GM04504 (cell line): ENCODE measurements at places on chromosomes 2 and 18.

- DNase-seq: no peak
Observed at GRCh38 chr18:2104620-2105462, 466.5 kb downstream of the METTL4 start.

DNA sequence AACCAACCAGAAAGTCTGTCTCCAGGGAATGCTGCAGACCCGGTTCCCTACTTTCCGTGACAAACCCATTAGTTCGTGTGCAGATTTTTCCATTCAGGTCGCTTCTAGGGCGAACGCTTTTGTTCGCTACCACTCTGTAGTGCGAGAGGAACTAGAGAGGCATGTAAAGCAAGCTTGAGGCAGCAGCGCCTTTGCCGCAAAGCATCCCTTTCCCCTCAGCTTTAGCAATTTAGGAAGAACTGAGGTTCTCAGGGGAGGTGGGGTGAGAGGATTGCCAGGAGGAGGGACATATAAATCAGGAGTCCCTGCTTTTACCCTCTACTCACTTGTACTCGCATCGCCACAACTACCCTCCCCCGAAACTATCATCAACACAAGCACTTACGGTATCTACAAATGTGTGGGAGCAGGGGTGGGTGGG, 748 bp upstream of the ZNF804A start:
- DNase-seq: no peak

DNA sequence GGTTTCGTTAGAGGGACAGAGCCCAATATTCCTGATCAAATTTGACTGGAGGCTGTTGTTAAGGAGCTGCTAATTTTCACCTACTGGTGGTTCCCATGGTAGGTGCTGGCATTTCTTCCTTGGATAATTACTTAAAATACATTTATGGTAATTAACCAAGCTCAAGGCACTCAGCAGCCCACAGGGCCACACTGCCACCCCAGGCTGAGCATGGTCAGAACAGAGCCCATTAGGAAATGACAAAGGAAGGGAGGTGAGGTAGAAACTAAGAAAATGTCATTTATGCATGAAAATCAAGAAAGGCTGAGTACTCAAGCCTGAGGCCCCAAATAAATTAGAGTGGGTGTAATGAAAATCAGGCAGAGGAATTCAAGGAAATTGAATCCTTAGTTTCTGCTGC, 510.2 kb upstream of the GYPC start:
- DNase-seq: no peak

- no peak for DNase-seq
Observed at GRCh38 chr2:239179851-239180371, 220.9 kb downstream of the HDAC4 start.

- DNase-seq: no peak
Observed at GRCh38 chr2:216849987-216850386, 9.9 kb downstream of the TNP1 start.

DNA sequence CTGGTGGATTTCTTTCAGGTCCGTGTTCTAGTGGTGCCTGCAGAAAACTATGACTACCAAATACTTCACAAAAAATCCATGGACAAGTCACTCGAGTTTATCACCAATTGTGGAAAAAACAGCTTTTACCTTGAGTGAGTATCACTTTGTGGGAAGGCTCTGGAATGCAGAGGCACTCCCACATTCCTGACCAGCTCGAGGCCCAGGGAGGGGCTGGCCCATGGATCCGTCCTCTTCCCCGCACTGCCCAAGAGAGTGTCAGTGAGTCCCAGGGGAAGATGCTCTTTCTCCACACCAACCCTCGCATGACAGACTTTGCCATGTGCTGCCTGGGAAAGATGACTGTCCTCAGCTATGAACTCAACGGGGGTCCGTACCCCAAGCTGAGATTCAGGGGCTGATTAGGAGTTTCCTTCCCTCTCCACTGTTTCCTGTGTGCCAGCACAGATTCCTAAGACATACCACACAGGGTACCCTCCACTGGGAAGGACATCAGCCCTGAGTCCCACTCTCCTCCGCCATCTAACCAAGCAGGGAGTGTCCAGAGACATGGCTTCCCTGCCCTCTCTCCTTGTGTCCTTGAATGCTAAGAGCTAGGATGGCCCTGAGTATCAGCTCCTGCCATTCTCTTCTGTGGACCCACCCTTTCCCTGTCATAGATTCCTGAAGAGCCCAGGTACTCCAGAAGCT, 155.9 kb downstream of the LAMA3 start:
- no peak for DNase-seq

DNA sequence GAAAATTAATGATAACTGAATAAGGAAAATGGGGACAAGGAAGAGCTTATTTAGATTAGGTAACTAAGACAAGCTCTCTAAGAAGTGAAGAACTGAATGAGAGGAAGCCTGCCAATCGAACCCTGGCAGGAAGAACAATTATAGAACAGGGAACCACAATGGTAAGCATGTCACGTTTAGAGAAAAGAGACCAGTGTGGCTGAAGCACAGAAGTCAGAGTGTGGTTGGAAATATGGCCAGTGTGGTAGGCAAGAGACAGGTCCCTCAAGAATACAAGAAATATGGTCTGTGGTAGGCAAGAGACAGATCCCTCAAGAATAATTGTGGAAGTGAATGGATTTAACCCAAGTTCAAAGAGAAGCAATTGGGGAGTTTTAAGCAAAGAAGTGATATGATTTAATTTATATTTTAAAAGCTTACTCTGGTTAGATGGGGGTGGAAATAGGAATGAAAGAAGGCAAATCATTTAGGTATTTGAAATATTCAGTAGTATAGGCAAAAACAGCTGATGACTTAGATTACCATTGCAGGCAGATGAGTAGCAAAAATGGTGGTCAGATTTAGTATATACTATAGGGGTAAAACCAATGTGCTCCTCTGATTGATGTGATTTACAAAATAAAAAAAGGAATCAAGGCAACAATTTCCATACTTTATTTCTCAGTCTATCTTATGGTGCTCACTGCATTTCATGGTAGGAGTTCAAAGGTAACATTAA, 38.8 kb upstream of the ERMN start:
- DNase-seq: no peak

- DNase-seq: no peak
Observed at GRCh38 chr2:160207271-160207670, 7.2 kb upstream of the ITGB6 start.

DNA sequence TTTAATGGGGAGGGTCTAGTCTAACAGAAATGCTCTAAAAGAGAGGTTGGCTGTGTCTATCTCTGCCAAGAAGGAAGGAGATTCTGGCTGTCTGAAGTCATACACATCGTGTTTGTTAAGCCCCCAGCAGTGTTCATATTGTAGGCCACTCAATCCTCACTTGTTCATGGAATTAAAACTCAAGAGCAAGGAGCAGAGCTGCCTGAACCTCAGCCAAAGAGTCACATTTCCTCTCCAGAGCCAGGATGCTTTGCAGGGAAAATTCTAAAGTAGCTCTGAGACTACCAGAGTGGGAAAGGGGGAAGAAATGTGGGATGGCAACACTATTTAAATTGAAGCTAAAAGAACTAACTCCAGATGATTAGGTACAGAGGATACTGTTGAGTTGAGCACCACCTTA, 190.7 kb upstream of the CXCR4 start:
- DNase-seq: no peak

DNA sequence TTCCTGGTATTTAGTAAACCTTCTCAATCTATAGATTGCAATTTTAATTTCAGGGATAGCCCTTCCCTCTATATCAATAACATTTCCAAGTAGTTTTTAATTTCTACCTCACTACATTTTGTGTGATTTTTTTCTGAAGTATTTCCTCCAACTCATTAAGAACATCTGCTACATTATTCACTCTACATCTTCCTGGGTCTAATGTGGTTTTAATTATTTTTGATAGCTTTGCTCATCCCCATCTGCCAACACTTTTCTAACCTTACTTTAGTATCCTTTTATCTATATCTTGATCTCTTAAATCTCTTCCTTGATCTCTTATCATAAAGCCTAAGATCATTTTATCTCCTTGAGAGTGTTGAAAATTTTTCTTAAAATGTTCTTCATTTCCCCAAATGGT, 278.3 kb upstream of the CYP26B1 start:
- DNase-seq: no peak

DNA sequence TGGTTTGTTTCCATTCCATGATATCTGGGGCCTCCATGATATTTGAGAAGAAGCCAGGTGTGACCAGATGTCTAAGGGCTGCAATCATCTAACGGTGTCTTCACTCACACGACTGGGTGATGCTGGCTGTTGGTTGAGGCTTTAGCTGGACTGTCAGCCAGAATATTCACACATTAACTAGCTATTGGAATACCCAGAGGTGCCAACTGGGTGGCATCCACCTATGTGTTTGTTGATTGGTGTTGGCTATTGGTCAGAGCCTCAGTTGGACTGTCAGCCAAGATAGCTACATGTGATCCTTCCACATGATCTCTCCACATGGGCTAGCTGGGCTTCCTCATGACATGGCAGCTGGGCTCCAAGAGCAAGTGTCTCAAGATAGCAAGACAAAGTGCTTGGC, 117.4 kb downstream of the CDCA7 start:
- no peak for DNase-seq

DNA sequence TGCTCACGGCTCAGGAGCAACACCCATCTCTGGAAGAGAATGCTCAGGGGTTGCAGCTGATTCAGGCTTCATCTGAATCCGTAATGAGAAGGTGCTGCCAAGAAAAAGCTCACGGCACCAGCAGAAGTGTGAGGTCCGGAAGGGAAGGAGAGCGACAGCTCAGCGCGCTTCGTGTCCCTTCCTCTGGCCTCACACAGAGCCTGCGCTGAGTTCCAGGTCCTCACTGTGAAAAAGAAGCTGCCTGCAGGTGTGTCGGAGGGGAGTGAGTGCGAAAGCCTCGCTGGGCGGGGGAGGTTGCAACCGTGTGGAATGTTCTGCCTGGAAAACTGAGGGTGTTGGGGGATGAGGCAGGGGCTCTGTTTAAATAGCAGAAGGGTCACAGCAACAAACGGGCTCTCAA, 76.2 kb upstream of the TWIST2 start:
- no peak for DNase-seq

- no peak for DNase-seq
Observed at GRCh38 chr2:227460833-227461232, 11.1 kb upstream of the AGFG1 start.

GRCh38 chr2:145108361-145108778, 588.5 kb upstream of the ZEB2 start:
- no peak for DNase-seq

GRCh38 chr2:40279001-40279400, 172.9 kb downstream of the SLC8A1 start:
- no peak for DNase-seq

GRCh38 chr2:68807821-68808266, 63.4 kb downstream of the BMP10 start:
- no peak for DNase-seq

DNA sequence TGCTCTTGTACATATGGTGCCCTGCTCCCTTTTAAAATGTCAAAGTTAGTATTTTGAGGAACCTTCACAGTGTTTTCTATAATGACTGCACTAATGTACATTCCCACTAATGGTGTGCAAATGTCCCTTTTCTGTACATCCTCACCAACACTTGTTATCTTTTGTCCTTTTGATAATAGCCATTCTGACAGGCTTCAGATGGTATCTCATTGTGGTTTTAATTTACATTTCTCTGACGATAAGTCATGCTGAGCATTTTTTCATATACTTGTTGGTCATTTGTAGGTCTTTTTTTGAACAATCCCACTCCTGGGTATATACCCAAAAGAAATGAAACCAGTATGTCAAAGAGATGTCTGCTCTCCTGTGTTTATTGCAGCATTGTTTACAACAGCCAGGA, 268.3 kb downstream of the FBXO15 start:
- no peak for DNase-seq

GRCh38 chr18:76725445-76725844, 96.9 kb upstream of the ZNF236 start:
- no peak for DNase-seq

DNA sequence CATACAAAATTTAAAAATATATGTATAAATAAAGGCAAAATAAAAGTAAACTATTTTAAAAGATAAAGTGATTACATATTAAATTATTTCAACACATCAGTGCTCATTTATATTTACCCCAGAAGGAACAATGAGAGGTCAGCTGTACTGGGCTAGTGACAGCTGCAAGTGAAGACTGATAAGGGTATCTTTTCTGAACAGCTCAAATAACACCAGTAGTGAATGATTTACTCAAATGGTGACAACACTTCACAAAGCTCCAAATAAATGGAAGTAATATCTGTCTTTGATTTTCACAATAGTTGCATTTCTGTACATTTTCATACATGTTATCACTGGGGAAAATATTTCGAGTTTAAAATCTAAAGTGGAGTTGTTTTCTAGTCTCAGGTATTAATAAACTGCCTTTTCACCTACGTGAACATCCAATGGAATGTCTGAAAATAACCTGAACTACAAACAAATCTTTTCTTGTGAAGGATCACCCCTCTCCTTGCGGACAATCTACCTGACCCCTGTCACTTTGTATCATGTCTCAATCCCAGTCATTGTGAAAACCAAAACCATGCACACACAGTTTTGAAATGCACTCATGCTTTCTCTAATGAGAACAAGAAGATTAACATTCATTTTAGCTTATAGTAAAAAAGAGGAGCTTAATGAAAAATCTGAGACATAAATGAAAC, 1928.8 kb upstream of the CELF4 start:
- no peak for DNase-seq

DNA sequence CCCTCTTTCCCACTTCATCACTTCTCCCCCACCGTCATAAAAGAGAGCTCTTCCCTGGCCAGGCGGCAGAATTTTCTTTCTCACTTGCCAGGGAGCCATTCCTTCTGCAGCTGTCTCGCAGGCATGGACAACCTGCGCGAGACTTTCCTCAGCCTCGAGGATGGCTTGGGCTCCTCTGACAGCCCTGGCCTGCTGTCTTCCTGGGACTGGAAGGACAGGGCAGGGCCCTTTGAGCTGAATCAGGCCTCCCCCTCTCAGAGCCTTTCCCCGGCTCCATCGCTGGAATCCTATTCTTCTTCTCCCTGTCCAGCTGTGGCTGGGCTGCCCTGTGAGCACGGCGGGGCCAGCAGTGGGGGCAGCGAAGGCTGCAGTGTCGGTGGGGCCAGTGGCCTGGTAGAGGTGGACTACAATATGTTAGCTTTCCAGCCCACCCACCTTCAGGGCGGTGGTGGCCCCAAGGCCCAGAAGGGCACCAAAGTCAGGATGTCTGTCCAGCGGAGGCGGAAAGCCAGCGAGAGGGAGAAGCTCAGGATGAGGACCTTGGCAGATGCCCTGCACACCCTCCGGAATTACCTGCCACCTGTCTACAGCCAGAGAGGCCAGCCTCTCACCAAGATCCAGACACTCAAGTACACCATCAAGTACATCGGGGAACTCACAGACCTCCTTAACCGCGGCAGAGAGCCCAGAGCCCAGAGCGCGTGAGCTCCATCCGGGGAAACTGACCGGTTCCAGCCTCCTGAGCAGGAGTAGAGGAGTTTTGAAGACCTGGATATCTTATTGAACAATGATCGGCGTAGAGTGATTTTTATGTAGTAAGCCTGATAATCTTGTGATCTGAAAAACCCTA, at the start of gene MSGN1:
Gene MSGN1, plus strand, starts transcription at position 65 of the 850 bp plus-strand sequence. Its CDS starts 59 bp downstream, at position 124.
- no peak for DNase-seq

- no peak for DNase-seq
Observed at GRCh38 chr2:150076281-150076680, 411.2 kb downstream of the RND3 start.

GRCh38 chr2:97645112-97645694, 659 bp upstream of the COX5B start:
- DNase-seq: no peak

GRCh38 chr2:74841641-74842040, 7.7 kb downstream of the HK2 start:
- DNase-seq: no peak

- no peak for DNase-seq
Observed at GRCh38 chr2:217222309-217222910, 362.5 kb upstream of the TNP1 start.

GRCh38 chr18:8660316-8660715, 45.0 kb upstream of the MTCL1 start:
- no peak for DNase-seq
